ENCODE measurements at places on chromosomes 3 and 15.

GRCh38 chr3:41502481-41502880, 303.2 kb downstream of the CTNNB1 start:
- no peak for DNase-seq

DNA sequence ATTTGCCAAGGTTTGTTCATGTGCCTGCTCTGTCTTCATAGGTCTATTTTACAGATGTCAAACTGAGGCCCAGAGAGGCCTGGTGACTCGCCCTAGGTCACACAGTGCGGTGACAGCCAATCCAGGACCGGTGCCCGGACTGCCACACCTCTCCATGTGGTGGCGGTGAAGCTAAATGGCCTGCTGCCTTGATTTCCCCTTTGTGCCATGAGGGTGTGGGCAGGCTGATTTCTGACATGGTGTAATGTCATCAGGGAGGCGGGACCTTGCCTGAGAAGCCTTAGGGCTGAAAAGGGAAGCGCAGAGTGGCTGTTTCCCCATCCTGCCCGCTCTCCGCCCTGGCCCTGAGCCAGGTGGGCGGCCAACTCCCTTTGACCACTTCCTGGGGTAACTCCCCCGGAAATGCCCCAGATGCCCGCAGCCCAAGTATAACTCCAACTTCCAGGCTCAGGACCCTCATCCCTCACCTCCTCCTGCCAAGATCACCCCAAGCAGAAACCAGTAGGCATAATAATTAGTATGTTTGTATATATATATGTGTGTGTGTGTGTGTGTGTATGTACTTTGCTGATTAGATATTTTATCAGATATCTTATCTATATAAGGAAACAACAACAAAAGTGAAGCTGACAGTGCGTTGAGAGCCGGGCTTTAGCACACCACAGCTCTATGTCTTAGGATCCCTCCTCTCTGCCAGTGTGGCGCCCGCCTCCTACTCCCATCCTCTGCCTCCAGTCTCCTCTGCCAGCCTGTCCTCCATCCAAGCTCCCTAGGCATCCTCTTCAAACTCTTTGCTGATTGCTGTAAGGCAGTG, 63.9 kb downstream of the IQSEC1 start:
- DNase-seq = no peak

DNA sequence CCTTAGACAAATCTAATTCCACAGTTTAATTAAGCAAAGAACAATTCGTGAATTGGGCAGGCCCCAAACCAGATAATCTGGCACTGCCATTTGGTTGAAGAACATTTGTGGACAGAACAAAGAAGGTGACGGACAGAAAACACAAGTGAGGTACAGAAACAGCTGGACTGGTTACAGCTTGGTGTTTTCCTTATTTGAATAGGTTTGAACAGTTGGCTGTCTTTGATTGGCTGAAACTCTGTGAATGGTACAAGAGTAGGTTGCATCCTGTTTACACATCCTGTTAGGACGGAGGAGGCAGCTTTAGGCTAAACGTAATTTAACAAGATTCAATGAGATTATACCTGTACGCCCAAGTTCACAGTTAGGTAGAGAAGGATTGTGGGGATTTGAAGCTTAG, 114.4 kb downstream of the LPP start:
- no peak for DNase-seq

- no peak for DNase-seq
Observed at GRCh38 chr3:14634763-14635400, 16.7 kb upstream of the CCDC174 start.

- no peak for DNase-seq
Observed at GRCh38 chr3:134754768-134755559, 40.1 kb upstream of the EPHB1 start.

GRCh38 chr3:170765419-170766078, 104.4 kb downstream of the RPL22L1 start:
- no peak for DNase-seq

DNA sequence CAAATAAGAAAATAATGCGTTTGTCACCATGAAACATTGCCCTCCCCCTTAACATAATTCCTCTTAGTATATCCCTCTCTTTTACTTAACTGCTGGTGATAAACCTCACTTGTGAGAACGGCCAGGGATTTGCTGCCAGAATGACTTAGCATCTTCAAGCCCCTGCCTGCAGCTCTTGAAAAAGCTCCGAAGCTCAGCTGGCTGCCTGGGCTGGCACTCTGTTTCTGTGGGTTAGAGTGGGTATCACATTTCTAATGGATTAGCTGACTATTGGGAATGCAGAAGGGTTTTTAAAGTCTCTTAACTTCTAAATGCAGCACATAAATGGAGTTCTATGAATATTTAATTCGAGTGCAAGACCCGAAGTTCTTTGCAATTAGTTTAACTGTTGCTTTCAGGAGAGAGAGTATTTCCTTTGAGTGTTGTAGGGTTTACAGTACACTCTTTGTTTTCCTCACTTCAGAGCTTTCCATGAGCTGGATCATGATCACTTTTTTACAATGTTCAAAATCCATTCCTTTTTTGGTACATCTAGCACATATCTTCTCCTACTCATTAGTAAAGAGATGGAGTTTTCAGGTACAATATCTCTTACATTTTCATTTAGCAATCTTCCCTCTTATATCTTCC, 124.7 kb upstream of the RBMS3 start:
- DNase-seq = no peak

DNA sequence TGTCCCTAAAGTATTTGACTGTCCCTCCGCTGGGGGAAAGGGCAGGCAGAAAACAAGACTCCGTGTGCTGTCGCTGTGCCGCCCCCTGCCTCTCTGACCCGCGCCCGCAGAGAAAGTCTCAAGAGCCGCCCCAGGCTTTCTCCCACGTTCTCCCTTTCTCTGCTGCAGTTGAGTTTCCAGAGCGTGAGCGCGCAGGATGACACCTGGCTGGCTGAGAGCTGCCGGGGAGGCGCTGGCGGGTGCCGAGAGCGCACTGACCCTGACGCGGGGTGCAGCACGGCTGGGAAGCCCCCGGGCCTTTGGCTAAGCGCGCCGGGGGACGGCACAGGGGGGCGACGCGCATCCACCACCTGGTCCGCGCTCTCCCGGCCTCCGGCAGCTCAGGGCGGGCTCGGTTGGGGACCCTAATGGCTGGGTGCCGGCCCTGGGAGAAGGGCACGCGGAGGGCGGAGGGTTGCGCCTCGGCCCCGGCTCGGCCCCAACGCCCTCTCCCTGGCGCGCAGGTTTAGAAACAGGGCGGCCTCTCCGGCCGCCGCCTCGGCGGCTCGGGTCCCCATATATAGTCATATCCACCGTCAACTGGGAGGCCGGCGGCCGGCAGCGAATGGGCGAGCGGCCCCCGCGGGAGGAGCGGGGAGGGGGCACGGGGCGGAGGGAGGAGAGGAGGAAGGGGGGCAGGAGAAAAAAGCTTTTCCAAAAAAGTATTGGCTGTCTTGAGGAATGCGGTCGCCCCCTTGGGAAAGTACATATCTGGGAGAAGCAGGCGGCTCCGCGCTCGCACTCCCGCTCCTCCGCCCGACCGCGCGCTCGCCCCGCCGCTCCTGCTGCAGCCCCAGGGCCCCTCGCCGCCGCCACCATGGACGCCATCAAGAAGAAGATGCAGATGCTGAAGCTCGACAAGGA, at the start of gene TPM1:
Gene TPM1 (plus strand): TSS at position 774 of the 903 bp plus-strand sequence. CDS start 83 bp downstream, at position 857.
- DNase-seq = peak; percentile 67

DNA sequence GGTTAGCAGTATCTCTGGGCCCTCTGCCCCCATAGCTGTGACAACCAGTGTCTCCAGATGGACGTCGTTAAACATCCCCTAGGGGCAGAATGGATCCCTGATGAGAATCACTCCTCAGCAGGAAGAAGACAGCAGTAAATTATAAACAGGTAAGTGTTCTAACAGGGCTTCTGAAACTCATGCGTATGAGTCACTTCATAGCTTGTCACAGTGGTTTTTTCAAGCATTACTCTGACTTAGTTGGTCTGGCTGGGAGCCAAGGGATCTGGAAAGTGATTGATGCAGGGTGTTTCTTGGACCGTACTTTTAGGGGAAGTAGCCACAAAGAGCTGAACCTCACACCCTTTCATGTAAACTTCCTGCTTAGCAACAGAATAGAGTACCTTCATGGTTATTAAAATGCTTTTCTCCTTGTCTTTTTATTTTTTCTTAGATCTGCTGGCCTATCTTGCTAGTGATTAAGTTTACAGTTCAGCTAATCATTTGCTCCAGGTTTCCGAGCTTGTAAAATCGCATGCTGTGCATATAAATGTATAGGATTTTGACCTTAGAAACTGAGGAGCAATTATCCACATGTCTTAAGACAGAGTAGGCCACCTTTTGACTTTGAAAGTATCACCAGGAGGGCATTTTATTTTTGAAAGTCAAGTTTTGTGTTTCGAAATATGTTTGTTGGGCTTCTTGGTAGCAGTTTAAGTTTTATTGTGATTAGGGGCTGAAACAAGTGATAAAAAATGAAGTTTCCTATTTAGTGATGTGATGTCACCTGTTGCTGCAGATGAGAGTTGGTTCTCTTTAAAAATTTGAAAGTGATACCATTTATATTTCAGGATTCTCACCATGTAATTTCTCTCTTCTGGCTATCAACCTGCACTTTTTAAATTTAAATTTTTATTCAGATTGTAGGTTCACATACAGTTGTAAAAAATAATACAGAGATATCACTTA, 333.9 kb downstream of the PTPRG start:
- DNase-seq = peak; percentile 98

DNA sequence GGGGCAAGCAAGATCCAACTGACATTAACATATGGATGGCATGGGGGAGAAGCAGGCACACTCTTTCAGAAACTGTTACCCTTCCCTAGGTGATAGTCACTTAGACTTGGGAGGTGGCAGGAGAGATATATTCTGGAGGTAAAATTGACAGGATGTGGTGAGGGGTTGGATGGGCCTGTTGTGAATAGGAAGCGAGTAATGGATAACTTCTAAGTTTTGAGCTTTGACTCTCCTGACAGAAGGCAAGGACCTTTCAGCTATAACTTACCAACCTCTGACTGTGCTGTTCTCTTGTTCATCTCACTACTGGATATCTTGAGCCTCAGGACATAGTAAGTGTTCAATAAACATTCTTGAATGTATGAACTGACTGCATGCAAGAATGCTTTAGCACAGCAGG, 1.9 kb upstream of the PDIA5 start:
- no peak for DNase-seq

DNA sequence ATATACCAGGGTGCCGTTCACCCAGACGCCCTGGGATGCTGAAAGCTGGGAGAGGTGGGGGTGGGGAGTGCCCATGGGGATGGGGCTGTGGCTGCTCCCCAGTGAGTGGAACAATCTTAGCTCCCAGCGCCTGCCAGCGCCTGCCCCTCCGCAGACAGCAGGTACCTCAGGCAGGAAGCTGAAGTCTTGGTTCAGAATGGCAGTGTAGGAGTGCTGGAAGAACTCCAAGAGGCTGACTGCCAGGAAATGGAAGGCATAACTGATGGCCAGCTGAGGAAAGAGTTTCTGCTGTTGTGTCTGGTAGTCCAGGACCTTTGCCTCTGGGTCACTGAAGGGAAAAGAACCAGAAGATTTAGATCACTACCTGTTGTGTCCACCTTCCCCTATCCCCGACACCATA, 8.4 kb downstream of the ACOX2 start:
- peak; percentile 41 for DNase-seq

DNA sequence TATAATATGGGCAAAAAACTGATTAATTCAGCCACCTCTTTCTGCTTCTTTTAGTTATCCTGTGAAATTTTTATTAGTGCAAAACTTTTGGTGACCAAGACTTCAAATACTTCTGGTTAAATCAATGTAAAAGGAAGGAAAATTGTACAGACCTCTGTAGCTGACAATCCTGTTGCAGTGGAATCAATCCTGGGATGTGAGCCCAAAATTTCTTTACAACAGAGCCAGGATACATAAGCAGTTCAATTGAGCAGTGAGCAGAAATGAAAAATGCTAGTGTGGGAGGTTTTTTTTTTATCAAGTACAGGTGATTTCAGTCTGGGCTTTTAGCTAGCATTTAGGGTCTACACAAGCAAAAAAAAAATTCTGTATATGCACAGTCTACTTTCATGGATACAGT, 398.0 kb downstream of the OTOL1 start:
- no peak for DNase-seq

DNA sequence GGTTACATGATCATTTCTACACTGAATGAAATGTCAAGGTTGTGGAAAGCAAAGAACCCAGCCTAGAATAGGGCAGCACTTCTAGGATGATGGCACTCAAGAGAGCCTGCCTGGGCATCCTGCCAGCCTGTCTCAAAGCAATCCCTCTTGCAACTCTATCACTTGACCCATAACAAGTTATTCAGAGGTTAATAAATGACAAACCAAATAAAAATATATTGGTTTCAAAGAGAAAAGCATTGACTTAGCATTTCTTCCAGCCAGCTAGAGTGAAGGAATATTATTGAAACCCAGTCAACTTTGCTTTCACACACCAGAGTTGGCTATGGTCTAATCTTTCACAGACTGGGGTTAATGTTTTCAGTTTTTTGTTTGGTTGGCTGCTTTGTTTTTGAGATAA, 214.6 kb upstream of the UBE2E2 start:
- peak; percentile 47 for DNase-seq

DNA sequence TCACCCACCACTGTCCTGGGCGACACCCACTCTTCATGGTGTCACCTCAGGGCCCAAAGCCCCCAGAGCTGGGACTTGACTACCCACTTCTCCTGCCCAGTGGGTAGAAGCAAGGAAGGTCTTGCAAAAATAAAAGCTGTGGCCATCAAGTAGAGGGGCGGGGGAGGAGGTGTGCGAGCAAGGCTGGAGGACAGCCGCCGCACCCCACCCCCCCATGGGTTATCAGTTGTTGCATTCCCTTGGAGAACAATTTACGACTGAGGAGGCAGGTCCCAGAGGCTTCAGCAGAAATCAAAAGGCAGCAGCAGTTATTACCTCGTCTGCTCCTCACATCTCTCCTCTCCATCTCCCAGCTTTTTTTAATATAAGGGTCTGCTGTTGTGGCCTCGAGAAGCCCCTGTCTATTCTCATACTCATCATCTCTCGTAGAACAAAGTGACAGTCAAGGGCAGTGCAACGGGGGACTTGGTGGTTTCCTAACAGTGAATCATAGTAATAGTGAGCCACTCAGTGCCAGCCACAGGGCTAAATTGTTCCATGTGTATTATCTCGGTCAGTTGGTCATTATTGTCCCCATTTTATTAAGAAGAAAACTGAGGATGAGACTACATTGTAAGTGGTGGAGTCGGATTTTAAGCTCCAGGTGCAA, 116.4 kb downstream of the PDCD6IP start:
- DNase-seq = no peak

- DNase-seq = no peak
Observed at GRCh38 chr3:101618726-101619125, 44.7 kb downstream of the PCNP start.

DNA sequence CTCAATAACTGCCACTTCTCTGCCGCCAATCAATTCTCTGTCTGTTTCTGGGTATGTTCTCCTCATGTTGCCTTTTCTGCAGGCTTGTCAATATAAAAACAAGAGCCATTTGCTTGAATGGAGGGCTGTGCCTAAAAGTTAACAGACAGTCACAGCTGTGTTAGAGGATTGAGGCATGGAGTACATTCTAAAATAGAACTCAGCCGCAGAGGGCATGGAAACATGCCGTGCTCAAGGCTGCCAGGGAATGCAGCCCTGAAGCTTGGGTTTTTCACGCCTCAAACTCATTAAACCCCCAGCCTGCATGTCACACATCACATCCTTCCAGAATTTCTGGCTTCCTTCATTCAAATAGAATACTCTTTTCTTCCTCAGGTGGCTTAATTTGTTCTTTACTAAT, 166.6 kb downstream of the TPRG1 start:
- no peak for DNase-seq
